ENCODE measurements at places on chromosomes 3 and 15.

DNA sequence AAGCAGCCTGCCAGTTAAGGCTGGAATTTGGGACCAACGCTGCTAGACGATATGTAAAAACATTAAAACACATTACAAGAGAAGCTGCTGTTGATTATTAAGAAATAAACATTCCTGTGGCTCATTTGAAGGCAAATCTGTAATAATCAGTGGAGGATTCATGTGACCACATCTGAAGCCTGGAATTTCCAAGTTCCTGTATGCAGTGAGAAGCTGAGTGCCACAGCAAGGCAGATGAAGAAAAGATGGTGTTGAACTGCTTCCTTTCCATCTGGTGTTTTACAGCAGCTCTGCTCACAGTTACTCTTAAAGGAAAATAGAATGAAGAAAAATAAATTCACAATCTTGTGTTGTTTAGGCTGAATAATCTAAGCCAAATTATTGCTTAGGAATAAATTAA is 139.3 kb upstream of the ROBO2 start:
- no peak for DNase-seq

DNA sequence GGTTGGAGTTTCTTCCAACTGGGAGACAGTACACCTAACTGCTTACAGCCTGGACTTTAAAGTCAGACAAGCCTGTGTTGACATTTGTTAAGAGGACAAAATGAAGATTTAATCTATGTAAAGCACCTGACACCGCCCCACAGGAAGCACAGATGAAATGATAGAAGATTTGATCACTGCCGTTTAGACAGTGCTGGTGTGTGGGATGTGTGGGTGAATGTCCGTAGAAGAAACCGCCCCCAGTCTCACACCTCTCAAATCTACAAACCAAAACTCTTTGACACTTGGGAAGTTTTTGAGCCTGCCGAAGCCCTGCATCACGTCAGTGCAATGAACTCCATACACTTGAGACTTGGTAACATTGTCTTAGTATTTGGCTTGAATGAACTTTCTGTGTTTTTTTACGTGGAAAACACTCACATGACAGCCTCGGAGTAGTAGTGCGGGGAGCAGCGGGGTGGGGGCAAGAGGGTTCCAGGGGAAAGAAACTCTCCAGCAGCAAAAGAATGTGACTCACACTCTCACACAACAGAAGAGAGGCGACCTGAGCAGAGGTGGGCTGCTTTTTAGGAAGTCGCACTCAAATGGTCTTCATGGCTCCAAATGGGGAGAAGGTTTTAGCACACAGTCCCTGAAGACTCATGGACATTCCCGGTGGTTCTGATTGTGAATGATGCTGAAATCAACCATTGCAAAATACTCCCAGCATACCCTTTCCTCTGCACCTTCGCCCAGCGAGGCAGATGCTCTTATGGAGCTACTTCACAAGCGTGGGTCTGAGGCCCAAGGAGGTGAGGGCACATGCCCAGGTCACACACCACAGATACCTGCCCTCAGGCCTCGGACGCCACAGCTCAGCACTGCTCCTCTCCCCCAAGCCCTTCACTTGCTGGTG is 79.2 kb downstream of the SRGAP3 start:
- no peak for DNase-seq

GRCh38 chr3:183577346-183577745 is 21.8 kb upstream of the KLHL6 start:
- no peak for DNase-seq

- no peak for DNase-seq
Observed at GRCh38 chr3:63936925-63937324, 24.7 kb upstream of the SCAANT1 start.

DNA sequence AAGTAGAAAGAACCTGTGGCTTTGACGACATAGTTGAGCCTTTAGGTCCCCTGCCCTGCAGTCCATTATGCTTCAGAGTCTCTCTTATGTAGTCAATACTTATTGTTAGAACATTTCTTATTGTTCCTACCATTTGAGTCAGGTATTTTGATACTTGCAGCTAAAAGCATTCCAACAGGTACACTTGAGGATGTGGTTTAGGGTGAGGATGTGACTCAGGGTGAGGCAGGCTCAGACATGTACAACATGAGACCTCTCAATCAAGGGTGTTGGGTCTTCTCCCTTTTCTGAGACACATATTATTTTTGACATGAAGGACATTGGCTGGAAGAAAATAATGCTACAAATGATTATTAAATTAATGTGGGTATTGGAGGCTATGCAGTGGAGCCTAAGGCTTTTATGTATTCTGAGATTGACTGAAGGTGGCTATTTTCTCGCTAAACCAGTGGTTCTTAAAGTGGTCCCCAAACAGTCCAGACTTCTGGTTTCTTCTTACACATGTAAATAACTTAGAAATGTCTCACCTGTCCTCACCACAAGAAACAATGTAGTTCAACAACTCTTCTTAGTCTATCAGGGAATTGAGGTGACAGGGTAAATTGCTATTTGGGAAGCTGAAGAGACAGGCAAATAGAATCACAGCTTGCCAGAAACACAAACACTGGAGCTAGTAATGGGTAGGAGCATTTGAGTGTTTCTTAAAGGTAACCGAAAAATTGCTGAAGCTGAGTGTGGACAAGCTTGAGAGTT is 135.5 kb upstream of the ZPLD1 start:
- no peak for DNase-seq

DNA sequence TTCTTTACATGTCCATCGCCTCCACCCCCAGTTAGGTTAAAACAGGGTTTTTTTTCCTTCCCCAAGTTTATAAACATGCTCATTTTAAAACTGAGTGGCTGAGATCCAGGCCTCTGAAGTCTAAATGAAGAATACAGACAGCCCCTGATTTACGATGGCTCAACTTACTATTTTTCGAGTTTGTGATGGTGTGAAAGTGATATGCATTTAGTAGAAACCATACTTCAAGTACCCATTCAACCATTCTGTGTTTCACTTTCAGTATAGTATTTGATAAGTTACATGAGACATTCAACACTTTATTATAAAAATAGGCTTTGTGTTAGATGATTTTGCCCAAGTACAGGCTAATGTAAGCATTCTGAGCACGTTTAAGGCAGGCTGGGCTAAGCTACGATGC is 30.5 kb upstream of the GNB5 start:
- no peak for DNase-seq

DNA sequence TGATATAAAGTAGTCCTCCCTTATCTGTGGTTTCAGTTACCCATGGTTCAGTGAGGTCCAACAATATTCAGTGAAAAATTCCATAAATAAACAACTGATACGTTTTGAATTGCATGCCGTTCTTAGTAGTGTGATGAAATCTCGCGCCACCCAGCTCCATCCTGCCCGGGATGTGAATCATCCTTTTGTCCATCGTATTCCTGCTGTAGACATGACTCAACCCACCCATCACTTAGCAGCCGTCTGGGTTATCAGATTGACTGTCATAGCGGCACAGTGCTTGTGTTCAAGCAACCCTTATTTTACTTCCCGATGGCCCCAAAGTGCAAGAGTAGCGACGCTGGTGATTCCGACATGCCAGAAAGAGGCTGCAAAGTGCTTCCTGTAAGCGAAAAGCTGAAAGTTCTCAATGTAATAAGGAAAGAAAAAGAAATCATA is 48.0 kb upstream of the MEX3B start:
- DNase-seq: peak; percentile 89

DNA sequence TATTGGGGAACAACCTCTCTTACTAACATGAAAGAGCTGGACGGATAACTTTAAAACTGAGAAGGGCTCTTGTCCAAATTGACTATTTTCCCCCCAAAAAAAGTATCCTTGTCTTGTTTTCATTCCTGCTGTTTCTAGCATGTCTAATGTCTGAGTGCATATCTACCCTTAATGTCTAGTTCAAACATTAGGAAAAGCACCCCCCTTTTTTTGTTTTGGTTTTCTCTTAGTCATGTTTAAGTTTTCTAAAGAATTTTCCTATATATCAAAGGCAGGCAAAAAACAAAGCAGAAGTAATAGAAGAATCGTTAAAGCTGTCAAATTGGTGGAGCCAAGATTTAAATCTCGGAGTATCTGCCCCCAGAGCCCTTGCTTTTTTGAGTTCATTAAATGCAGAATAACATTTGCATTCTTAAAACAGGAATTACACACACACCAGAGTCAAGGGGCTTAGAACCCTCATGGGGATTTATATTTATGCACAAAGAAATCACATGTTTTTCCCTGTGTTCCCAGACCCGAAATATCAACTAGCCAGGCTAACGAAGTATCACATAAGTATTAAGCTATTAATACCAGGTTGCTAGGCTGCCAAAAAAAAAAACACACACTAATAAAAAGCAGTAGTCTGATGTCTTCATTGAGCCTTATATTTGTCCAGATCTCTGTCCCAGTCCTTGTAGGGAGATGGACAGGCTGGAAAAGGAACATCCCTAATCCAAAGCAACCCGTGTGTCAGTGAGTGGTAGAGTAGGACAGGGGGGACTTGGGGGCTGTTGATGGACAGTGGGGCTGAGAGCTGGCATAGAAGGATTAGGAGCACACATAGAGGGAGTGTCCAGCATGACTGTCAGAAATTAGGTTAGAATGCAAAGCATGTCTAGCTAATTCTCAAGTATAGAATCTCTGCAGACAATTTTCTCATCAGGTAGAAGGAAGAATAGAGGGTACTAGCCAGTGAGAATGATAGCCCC is 103.6 kb upstream of the BFSP2 start:
- DNase-seq: no peak

DNA sequence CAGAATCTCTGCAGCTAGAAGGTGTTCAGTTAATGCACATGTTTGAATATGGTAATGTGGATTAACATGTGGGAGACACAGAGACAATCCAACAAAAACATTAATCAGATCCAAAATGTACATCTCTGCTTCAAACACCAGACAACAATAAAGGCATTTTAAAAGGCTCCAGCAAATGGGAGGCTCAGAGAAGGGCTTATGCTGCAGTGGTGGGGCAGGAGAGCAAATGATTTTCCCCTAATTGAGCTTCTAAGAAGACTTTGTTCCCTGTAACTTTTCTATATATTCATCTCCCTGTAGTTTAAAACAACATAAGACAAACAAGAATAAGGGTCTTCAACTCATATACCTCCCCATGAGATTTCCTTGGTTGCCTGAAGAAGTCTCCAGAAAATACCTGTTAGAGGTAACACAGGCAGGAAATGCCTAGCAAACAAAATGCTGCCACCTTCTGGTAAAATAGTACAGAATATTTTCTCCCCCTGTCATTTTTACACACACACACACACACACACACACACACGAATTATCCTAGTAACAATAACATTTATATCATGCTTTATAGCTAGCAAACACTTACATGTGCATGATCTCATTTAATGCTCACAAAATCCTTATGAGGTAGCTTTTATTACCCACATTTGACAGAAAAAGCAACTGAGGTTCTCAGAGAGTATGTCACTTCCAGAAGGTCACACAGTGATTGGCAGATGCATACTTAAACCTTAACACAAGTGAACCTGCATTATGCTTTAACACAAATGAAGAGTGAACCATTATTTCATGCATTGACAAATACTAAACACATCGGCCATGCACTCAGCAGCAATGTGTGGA is 123.4 kb upstream of the MB21D2 start:
- peak; percentile 61 for DNase-seq

DNA sequence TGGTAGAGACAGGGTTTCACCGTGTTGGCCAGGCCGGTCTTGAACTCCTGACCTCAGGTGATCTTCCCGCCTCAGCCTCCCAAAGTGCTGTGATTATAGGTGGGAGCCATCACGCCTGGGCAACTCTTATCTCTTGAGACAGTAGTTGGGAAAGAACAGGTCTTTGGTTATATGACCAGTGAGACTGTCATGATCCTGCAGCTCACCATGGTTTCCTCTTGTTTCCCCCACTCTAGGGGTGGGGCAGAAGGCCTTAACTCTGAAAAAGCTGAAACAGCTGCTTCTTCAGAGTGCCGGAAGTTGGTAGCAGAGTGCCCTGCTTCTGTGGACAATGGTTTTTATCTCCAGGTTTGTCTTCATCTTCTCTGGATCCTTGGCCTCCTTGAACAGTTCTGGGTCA is 4.7 kb upstream of the TYRO3 start:
- DNase-seq: no peak

DNA sequence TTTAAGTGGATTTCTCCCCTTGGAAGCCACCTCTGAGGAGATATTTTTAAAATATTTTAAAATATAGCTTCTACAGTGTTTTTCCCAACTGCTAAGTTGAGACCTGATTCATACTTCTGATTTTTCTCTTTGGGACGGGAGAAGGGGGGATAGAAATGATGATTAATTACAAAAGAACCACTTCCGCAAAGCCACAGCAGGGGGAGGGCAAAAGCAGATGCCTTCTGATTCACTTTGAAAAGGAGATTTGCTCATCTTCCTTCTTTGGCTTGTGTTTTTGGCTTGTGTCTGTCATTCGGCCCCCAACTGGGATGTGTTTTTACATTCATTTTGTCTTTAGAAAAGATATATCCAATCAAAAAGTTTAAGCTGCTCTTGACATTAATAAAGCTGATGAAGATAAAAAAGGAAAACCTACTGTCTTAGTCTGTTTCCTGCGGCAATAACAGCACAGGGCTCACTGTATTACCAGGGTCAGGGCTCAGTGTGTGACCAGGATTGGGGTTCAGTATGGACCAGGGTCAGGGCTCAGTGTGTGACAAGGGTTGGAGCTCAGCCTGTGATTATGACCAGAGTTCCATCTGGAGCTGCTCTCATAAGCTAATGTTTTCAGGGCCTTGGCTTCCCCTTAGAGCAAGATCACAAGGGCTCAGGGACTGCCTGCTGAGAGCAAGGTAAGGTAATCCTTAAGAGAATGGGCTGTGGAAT is 223.2 kb downstream of the MTHFS start:
- peak; percentile 78 for DNase-seq

GRCh38 chr15:51425517-51426040 is 84.1 kb downstream of the GLDN start:
- DNase-seq: no peak

GRCh38 chr3:197175503-197175902 is 122.9 kb downstream of the DLG1 start:
- DNase-seq: no peak

DNA sequence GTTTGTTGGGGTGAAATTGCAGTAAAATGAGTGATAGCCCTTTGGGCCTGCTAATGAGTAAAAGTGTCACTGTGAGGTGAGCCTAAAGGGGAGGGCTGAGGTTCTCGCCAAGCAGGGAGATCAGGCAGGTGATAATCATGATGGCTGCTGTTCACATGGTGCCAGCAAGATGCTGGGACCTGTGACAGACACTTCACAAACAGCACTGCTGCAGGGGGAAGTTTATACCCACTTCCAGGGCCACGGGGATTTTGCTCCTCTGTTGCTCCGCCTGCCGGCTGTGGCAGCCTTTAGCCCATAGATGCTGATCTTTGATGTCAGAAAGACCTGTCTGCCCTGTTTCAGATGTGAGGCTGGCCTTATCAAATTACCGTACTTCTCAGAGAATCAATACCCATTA is 96.7 kb downstream of the SV2B start:
- DNase-seq: no peak

- no peak for DNase-seq
Observed at GRCh38 chr15:25220834-25221233, 218.0 kb downstream of the UBE3A start.

DNA sequence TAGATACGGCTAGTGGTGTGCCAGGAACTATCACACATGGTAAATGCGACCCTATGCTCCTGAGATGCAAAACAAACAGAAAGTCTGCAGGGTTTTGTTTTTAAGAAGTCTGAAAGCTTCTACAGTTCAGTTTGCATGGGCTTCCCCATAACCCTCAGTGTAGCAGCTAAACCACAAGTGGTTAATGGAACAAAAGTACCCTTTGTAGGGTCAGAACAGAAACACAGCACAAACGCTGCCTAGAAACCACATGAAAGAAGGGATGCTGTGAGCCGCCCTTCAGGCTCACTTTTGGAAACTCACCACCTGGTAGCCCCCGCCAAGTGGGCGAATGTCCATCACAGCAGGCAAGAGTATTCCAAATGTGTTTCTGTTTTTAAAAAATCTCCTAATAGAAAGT is 46.2 kb downstream of the CTDSPL start:
- DNase-seq: no peak

GRCh38 chr3:64571982-64572381 is 115.8 kb downstream of the ADAMTS9 start:
- DNase-seq: no peak
